ENCODE measurements at places on chromosomes 2 and 18.

DNA sequence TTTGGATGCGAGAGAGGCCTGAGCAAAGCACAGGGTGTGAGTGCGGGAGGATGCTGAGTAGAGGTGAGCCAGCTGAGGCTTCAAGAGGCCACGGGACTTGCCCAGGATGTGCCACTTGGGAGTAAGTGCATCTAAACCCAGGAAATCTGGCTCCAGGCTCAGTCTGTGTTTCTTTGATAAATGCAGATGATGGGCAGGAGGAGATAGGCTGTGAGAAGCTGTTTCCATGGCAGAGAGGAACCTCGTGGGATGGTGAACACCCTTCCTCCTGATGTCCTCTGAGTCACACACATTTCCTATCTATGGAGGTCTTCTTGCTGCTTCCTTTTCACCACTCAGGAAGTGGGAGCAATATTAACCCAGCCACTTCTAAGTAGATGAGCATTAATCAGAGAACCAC, 38.4 kb upstream of the CELF4 start:
- DNase-seq, result no peak

DNA sequence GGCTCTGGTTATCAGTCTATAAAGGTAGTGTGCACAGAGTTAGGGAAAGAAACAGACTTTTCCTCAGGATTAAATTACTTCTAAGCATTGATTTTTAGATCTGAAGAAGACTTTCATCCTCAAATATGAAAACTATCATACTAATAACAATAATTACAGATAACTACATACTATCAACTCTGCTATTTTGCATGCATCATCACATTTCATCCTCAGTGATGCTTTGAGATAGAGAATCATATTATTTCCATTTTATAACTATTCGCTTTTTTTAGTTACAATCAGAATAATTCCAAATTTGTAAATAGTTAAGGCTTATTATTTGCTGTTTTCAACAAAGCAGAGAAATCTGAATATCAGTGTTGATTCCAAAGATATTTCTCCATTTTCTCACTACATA, 239.2 kb downstream of the MEIS1 start:
- no peak for DNase-seq

DNA sequence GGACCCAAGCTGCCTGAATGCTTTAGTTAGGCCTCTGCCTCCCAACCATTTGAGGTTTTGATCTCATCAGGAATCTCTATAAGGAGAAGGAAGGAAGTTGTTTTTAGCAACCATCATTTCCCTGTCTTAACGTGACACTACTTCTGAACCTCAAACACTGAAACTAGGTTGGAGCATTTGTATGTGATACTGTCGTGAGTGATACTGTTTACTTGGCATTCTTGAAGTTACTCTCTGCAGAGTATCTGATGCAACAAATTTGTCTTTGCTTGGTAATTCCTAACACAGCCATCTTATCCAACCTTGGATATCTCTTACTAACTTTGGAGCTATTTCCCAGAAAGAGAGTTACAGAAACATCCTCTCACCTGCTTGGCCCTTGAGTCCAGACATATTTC, 22.1 kb downstream of the TTLL4 start:
- no peak for DNase-seq

- no peak for DNase-seq
Observed at GRCh38 chr2:233356546-233357308, 2.4 kb downstream of the DGKD start.

DNA sequence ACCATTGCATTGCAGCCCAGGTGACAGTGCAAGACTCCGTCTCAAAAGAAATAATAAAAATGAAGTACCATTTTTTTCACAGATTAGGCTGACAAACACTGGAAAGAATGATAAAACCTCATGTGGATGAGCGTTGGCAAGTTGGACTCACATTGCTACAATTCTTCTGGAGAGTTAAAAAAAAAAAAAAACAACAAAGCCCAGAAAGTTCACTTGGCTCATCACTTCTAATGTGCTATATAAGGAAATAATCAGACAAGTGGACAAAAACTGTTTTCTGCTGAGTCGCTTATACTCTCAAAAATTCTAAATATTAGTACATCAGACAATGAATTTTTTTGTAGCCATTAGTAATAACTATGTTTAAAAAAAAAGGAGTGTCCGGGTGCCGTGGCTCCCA, 38.4 kb downstream of the PKP4 start:
- no peak for DNase-seq

- no peak for DNase-seq
Observed at GRCh38 chr18:39840856-39841481, 2114.1 kb upstream of the PIK3C3 start.

GRCh38 chr18:56258178-56258577, 380.2 kb downstream of the TXNL1 start:
- no peak for DNase-seq

GRCh38 chr2:43593254-43593653, 2.6 kb downstream of the THADA start:
- no peak for DNase-seq

GRCh38 chr18:8688216-8688800, 17.0 kb upstream of the MTCL1 start:
- DNase-seq, result no peak

GRCh38 chr18:50947899-50948298, 19.9 kb upstream of the ELAC1 start:
- DNase-seq, result no peak

- DNase-seq, result no peak
Observed at GRCh38 chr2:45130736-45131135, 121.5 kb upstream of the SIX2 start.

DNA sequence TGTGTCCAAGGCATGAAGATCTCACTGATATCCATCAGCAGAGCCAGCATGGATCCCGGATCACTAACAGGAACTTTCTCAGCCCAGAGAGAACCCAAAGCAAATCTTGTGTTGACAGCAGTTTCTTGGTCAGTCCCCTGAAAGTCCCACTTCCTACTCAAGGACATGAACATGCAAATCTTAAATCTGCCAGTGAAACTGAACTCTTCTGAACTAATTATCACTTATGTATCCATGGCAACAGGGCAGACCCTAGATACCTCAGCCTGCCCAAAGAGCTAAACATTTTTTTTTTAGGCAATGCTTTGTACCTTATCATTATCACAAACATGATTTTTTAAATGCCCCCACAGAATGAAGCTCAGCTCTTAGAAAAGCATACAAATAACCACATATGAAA, 127.8 kb upstream of the DDX18 start:
- no peak for DNase-seq

DNA sequence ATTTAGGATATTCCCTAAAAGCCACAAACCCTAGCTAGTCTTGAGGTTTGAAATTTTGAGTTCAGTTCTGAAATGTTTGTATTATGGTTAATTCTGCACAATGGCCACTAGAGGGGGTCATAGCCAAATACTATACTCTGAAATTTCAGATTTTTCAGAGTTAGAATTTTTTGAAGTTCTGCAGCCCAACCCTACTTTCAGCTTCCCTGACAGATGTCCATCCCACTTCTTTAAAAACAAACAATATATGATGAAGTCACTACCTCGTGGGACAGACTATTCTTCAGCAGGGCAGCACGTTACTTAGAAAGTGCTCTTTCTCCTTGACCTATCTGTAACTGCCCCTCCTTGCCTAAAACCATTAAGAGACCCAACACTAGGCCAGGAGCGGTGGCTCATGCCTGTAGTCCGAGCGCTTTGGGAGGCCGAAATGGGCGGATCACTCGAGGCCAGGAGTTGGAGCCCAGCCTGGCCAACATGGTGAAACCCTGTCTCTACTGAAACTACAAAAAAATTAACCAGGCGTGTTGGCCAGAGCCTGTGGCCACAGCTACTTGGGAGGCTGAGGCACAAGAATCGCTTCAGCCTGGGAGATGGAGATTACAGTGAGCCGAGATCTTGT, 48.2 kb upstream of the PAPOLG start:
- DNase-seq, result no peak

- no peak for DNase-seq
Observed at GRCh38 chr2:25814681-25815080, 63.6 kb downstream of the ASXL2 start.

GRCh38 chr18:36595046-36595817, 233.6 kb downstream of the TPGS2 start:
- no peak for DNase-seq

DNA sequence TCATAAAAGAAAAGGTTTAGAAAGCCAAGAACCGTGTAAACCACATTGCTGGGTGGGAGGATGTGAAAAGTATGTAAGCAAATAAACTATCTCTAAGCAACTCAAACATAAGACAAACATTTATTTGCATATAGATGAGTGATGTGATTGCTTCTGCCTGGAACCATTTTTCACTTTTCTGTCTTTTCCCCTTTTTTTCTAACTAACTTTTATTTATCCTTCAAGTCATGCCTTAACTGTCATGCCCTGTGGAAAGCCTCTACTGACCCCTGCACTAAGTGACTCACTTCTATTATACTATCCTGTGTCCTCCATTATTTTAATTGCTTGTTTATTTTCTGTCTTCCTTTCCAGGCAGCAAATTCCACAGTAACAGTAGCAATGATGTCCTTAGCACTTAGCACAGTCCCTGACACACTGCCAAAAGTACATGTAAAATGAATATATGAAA, 87.5 kb upstream of the CTAGE1 start:
- DNase-seq, result no peak

DNA sequence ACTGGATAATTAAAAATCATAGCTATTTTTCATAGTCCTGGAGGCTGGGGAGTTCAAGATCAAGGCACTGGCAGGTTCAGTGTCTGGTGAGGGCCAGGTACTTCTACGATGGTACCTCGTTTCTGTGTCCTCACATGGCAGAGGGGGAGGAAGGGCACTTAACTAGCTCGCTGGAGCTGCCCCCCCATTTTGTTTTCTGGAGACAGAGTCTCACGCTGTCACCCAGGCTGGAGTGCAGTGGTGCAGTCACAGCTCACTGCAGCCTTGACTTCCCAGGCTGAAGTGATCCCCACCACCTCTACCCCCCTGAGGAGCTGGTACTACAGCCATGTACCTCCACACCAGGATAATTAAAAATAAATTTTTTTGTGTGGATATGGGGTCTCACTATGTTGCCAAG, 40.3 kb downstream of the ASB1 start:
- DNase-seq, result no peak

DNA sequence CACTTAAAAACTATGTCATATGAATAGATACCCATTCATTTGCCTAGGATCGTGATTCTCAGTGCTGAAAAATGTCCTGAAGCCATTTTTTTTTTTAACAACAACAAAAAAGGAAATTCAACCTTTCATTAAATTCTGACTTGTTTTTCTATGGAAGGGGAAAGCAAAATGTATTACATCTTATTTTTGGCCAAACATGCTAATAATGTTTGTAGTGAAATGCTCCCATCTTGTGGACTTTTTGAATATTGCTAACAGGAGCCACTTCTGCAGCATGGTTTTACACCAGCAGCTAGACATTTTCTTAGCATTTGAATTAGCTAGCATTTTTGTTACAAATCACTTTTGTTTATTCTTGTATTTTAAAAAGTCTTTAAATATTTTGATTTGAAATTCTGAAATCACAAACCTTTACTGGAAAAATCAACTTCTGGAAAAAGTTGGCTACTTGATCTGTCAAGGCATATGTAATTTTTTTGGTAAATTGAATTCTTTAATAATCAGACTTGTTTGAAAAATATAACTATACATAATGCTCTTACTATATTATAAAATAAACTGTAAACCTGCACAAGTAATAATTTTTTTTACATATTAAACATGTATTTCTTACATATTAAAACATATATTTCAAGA, 75.8 kb downstream of the KIDINS220 start:
- no peak for DNase-seq

DNA sequence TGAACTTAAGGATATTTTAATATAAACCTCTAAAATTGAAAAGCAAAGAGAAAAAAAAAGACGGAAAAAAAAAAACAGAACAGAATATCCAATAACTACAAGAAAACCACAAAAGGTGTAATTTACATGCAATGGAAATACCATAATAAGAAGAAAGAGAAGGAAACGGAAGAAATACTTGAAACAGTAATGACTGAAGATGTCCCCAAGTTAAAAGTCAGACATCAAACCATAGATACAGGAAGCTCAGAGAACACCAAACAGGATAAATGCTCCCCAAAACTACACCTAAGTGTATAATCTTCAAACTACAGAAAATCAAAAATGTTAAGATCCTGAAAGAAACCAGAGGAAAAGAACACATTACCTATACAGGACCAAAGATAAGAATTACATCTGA, 39.2 kb downstream of the FBXO15 start:
- no peak for DNase-seq
